ENCODE measurements at places on chromosomes 7 and 10.

- DNase-seq = no peak
These were observed 2.8 kb downstream of the FXYD4 start for GRCh38 chr10:43374194-43374593.

- DNase-seq = peak; percentile 85
These were observed 9.7 kb downstream of the ATP6V0E2 start for GRCh38 chr7:149883452-149883861.

DNA sequence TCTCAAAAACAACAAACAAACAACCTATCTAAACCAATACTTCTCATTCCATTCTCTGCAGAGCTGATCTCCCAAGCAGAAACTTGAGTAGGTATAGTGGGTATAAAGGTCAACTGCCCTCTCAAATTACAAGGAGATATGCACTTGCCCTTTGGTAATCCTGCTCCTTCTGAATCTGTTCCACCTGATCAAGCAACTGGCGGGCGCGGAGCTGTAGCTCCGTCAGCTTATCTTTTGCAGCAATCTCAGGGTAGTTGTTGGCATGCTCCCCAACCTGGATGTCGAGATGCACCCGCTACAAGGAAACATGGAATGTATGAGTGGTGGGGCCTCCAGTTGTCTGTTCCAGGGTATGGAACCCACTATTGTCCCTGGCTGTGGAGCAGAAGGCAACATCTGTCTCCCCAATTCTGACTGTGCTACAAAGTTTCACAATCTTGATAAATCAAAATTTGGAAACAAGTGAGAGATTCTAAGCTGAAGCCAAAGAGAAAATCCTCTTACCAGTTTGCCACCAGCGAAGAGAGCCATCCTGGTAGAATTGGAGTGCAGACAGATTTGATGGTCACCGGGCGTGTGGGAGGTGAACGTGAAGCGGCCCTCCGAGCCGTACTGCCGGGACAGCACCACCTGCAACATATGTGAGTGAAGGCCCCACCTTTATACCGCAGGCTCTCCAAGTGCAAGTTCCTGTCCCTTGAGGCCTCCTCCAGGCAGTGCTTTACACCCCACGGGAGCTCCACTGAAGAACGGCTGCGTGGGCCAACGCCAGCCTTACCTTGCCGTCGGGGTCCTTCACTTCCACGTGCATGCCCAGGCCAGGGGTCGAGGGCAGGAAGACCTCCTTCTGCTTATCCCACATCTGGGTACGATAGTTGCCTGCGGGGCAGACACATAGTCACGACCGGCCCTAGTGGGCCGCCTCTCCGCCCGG is 819 bp downstream of the TMED4 start:
- DNase-seq = peak; percentile 55

DNA sequence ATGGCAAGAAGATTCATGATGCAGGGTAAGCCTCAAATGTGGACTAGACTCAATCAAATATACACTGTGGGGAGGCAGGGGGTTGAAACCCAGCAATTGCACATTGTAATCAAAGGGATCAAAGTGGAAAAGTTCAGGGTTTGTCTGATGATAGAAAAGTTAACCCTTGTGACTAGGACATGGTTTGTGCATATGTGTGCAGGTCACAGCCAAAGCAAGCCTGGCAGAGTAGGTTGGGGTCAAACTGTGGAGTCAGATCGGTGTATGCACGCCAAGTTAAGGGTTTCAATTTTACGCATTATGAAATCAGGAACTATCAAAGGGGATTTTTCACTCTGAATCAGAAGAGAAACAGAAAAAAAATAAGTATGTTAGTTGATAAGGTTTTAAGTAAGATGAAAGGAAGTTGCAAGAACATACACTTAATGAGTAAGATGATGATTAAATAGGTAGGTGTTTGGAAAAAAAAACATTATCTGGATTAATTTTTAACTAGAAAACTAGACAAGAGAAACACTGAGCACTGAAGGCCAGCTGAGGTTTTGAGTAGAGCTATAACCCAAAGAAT is 188.3 kb downstream of the DGKB start:
- no peak for DNase-seq

GRCh38 chr10:113094114-113094486 is 144.1 kb downstream of the TCF7L2 start:
- no peak for DNase-seq

DNA sequence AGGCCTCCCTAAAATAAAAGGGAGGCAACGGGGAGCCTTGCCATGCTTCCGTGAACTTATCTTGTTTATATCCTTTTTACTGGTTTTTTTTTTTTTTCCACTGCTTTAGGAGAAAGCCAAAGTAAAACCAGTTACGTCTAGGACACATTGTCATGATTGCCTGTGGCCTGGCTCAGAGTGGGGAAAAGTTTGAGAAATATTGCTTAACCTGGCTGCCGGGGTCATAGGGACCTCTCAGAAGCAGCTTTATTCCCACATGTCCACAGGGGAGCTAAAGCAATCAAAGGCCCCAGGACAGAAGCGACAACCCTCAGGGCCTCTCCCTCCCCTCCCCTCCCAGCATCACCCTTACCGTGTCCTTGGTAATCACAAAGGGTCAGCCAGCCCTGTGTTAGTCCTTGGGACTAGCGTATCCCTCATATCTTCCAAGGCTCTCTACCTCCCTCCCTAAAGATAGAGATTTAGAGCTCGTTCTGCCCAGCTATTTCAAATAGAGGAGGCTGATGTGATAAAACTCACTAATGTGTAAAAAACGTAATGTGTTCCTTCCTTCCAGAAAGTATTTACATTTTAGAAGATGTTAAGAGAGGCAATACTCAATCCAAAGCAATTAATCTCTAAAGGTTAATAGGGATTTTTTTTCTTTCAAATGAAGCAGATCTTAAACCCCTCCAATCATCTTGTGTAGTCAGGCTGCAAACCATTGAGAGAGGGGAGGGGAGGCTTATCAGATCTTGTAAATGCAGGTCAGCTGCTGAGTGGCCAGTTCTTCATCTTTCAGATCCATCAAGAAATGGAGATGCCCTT is 64.8 kb upstream of the PRKAR2B start:
- DNase-seq = peak; percentile 60

DNA sequence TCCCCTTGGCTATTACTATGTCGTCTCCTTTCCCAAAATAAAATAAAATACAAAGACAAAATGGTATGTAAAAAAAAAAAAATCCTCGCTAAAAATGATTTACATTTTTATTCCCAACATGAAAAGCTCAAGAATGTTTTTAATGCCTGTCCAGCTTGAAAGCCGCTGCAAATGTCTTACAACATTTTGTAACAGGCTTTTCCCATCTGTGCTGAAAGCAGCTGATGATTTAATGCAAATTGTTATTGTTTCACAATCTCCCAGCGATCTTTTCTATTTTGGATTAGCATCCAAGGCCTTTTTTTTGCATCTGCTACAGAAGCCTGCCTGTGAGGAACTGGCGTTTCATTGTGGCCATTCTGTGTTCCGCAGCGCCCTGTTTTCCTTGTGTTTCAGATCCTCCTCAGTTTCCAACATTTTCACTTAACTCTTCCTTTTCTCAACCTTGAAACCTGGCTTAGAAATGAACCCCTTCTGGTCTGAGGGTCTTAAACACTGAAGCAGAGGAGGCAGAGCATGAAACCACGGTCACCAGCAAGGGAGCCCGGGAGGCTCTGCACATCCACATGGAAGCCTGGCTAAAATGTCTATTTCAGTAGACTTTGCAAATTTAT is 712.1 kb downstream of the PARD3 start:
- no peak for DNase-seq

GRCh38 chr10:91210435-91210834 is 10.0 kb upstream of the PCGF5 start:
- DNase-seq = no peak

DNA sequence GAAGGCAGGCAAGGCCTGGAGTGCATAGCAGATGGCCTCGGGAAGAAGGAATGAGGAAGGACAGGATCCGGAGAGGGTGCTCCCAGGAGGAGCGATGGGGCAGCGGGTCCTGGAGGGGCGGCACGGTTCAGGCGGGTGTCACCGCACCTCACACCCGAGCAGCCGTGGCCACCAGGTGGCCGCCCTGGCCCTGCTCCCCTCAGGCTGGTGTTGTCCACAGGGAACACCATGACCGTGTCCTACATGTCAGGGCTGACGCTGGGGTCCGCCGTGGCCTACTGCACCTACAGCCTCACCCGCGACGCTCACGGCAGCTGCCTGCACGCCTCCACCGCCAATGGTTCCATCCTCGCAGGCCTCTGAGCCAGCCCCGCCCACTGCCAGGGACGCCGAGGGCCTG is 19.8 kb downstream of the SLC29A4 start:
- peak; percentile 63 for DNase-seq

- DNase-seq = peak; percentile 80
These were observed 87.9 kb downstream of the PAXIP1 start for GRCh38 chr7:154914996-154915380.

DNA sequence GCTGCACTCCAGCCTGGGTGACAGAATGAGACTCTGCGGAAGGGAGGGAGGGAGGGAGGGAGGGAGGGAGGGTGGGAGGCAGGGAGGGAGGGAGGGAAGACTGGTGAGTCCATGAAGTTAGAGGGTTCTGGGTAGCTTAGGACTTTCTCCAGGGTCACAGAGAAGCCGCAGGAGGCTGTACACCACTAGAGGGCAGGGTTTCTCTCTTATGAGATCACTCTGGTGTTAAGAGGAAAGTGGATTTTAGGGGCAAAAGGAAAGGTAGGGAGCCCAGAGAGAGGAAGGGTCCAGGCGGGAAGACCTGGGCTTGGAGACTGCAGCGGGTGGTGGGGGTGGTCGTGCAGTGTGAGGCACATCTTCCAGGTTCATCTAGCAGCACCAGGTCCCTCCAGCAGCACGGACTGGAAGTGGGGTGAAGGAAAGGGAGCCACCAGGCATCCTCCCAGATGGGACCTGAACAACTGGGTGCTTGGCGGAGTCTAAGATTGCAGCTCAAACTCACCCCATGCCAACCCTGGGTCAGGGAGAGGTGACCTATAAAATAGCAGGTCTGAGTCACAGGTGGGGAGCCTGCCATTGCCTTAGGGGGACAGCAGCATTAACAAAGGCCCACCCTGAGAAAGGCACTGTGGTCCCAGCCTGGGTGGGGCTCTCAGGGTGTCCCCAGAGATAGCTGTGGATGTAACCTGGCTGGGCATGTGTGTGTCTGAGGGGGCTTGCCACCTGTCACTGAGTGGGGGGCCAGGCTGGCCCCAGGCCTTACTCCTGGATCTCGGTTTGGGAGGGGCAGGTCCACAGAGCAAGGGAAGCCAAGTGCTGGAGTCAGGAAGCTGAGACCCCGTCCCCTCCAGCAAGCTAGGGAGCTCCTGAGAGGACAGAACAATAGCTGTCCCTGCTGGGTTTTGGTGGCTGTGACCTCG is 48.5 kb upstream of the SLC29A3 start:
- peak; percentile 89 for DNase-seq

DNA sequence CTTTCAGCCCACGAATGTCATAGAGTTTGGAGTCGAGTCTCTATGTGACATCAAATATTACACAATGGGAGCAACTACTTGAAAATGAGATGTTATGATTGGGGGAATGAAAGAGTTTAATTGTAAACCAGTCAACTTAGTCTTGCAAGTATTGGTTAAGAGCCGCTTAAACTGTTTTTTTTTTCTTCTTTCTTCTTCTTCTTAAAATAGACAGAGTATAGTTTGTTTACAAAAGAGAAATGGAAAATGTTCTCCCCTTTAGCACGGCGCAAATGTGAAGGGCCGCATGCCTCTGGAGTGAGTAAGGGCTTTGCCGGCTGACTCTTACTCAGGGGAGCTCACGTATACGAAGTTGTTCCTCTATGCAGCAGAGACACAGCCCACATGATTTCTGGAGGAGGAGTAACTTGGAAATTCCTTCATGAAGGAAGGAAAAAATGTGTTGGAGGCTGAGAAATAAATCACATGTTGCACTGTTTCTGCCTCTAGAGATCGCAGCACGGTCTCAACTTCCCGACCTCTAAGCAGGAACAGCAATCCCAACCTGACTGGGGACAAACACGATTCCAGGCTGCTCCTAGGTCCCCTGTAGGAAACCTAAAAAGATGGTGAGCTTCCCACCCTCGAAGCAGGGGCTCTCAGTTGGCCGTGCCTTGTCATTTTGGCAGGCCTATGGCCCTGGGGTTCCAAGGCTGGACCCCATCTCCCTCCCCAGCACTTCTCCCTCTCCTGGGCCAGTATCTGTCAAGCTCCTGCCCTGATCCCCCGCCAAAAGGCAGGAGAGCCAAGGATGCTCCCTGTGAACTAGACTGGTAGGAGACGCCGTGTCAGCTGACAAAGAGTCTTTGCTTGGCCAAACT is 44.8 kb downstream of the MYOF start:
- peak; percentile 41 for DNase-seq

- DNase-seq = no peak
These were observed 48.7 kb upstream of the OCM2 start for GRCh38 chr7:98038731-98039130.

DNA sequence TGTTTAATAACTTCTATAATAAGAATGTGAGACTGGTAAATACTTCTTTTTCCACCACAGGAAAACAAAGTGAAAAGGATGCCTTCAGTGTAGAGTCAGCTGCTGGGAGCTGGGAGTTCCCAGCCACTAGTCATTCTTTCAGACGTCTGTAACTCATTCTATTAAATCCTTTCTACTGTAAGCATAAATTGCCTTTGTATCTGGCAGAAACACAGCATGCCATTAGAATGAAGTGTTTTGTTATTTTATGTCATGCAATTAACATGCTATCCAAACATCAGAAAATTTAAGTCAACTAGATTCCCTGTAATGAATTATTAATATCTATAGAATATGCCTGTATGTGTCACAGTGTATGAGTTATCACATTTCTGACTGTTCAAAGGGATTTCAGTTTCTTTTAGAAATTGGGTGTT is 14.3 kb downstream of the BPGM start:
- no peak for DNase-seq

- peak; percentile 80 for DNase-seq
These were observed 18.5 kb upstream of the TTYH3 start for GRCh38 chr7:2613098-2613930.

DNA sequence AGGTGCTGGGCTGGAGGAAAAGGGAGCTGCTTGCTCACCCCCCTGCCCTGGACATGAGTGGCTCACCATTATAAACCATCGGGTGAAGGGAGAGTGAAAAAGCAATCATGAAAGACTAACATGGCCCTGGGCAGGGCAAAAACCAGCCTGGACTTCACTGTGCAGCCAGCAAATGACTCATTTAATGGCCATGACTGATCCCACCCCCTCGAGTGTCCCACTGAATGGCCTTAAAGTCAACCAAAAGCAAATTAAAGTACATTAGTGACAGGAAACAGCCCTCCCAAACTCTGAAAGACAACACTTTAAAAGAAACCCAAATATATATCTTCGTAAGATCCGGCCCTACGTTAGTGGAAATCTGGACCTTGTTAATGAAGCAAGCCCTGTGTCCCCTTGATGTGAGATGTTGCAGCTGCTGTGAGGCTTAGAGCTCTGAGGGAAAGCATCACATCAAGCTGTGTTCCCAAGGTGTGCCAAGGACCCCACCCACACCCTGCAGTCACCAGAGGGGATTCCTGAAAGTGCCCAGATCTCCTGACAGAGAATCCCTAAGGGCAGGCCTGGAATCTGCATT is 31.2 kb downstream of the ADCYAP1R1 start:
- no peak for DNase-seq

GRCh38 chr7:144784441-144784840 is 51.4 kb downstream of the TPK1 start:
- DNase-seq = no peak
